ENCODE measurements at places on chromosomes 6 and 20.

- no peak for DNase-seq
Measured at GRCh38 chr20:52895235-52895634, 76.9 kb upstream of the TSHZ2 start.

GRCh38 chr6:121951918-121952379 lies 447.5 kb upstream of the HSF2 start:
- no peak for DNase-seq

DNA sequence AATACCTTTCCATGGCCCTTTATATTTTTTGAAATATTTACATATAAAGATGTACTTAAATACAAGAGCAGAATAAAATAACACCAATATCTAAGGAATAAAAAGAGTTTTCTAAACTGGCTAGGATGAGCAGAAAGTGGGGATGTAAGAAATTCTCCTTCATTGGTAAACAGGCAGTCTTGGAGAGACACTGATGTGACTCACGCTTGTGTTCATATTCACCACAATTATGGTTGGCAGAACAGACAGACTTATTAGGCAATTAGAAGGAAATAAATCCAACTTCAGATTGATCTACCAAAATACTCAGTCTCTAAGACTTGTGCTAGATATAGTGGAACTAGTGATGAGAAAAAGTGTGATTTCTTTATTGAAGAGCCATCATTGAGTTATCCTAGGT lies 463.7 kb downstream of the CDC5L start:
- DNase-seq, result no peak

DNA sequence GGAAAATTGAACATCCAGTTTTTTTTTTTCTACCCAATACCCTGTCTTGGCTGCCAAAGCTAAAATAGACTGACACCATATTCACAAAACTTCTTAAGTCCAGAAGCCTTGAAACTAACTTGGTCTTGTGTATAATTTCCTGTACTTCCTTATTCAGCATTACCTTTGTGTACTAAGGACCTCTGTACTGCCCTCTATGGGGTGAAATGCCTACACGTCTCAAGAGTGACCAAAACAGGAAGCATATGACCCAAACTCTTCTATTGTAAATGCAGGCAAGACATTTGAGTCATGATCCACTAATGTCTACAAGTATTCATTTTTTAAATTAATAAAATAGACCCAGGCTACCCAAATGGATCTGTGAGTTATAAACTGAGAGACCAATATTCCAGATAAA lies 50.4 kb downstream of the HMGCLL1 start:
- peak; percentile 11 for DNase-seq

- DNase-seq, result no peak
Measured at GRCh38 chr6:44037847-44038542, 89.3 kb downstream of the MRPL14 start.

- peak; percentile 36 for DNase-seq
Measured at GRCh38 chr20:22686097-22686496, 101.7 kb upstream of the FOXA2 start.

- no peak for DNase-seq
Measured at GRCh38 chr6:6434151-6434550, 113.7 kb upstream of the F13A1 start.

DNA sequence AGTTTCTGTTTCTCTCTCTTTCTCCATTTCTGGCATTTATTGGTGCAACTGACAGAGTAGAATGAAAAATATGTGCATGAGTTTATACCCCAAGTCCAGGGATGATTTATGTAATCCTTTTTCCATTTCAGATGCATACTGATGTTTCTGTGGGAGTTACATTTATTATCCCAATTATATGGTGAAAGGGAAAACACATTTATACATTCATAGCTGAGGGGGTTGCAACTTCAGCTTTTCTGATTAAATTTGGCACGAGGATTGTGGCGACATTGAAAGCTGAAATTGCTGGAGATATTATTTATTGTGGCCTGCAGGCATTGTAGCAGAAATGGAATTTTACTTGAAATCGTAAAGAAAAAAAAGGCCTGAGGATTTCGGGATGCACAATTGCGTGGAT lies 31.5 kb upstream of the FNDC1 start:
- no peak for DNase-seq

GRCh38 chr6:1895721-1896120 lies 286.0 kb downstream of the FOXC1 start:
- no peak for DNase-seq

DNA sequence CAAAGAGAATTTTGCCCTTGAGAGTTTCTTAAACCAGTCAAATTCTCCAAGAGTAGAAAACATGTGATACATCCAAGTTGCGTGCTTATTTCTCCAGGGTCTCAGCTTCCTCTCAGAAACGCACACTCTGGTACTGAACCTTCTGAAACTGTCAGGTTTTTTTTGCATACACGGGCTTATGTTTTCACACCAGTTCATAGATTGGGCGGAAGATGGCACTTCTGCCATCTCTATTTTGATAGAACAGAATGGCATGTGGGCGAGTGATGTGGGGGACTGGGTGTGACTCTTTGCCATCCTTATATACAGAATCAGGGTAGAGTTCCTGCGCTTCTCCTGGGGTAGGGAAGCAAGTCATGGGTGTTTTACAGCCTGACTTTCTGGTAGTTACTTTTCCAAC lies 56.4 kb downstream of the ADTRP start:
- DNase-seq, result no peak

DNA sequence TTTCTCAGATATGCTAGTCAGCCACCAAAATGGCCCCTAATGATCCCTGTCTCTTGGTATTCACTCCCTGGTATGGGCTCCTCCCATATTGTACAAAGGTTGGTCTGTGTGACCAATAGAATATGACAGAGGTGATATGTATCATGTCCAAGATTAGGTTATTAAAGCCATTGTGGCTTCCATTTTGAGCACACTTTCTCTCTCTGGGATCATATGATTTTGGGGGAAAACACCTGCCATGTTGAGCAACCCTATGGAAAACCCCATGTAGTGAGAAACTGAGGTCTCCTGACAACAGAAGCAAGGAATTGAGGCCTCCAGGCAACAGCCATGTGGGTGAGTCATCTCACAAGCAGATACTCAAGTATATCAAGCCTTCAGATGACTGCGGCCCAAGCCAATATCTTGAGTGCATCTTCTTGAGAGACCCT lies 7.1 kb upstream of the ZNF318 start:
- no peak for DNase-seq

DNA sequence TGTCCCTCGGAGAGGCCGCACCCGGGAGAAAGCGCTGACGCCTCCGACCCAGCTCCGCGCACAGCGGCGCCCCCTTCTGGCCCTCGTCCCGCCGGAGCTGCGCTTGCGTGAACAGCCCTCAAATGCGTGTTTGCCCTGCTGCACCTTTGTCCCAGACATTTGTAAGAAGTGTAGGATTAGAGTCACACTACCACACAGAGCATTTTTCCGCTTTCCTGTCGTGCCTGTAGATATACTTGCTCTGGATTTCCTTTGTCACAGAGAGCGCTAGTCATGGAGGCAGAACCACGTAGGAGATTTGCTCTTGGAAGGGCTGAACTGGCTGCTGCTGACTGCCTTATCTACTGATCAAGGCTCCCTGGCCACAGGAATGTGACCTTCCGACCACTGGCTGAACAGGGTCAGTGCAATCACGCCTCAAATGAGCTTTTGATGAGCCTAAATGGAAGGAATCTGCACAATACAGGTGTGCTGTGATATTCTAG lies 62.3 kb downstream of the PAX1 start:
- no peak for DNase-seq

DNA sequence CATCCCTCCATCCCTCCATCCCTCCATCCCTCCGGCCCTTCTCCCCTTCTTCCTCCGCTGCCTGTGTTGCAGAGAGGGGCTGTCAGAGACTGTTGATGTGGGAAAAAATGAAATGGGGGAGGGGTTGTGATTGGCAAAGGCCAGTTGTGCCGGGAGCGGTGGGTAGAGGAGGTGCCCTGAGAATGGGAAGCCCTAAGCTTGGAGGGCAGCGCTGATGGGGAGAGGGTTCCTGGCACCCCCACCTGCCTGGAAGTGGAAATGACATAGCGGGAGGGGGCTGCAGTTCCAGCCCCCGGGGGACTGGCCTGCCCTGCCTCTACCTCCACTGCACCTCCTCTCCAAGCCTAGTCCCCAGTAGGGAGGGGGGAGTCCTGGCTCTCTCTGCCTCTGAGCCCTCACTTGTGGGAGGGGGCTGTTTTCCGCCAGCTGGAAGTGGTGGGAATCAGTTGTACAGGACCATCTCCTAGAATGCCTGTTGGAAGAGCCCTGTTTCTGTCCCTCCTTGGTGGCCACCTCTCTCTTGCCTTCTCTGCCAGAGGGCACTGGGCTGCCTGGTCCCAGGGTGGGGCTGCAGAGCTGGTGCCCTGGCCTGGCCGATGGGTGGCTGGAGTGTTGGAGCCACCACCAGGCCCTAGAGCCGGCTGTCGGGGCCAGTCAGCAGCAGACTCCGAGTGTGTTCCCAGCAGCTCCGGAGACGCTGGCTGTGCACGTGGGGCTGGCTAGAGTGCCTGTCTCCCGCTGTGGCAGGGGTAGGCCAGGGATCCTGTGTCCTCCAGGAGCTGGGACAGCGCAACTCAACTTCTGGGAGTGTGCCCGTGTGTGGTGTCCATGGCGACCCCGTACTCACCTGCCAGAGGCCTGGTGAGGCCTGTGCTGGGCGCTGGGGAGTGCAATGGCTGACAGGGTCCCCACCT lies 1.5 kb downstream of the DLGAP4 start:
- no peak for DNase-seq

- DNase-seq, result no peak
Measured at GRCh38 chr6:37491171-37491829, 8.4 kb downstream of the CCDC167 start.

DNA sequence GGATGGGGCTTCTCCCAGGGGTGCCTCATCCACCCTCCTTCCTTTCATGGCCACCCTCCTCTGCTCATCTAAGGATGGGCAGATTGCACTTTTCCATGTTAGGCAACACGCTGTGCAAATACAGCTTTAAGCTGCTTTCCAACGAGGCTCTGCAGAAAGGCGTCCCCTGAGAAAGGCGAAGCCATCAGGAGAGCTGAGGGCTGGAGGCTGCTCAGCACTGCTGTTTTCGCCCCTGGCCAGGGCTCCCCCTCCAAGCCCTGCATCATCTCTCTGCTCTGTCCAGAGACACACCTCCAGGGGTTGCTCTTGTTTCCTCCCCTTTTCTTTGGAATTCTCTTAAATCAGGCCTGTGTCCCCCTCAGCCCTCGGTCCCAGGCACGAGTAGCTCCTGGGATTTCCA lies 526.1 kb downstream of the CDH26 start:
- no peak for DNase-seq

GRCh38 chr20:36210436-36211021 lies 25.7 kb upstream of the AAR2 start:
- DNase-seq, result no peak

DNA sequence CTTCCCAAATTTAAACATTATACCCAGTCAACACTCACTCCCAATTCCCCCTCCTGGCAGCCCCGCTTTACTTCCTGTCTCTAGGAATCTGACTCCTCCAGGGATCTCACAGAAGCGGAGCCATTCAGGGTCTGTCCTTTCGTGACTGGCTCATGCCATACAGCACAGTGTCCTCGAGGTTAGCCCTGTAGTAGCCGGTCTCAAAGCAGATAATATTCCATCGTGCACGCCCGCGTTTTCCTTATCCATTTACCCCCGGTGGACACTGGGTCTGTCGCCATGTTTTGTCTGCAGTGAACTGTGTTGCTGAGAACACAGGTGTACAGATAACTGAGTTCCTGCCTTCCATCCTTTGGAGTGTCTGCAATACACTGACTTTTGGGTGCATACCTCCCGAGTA lies 95.3 kb downstream of the TTLL2 start:
- DNase-seq, result no peak

- DNase-seq, result no peak
Measured at GRCh38 chr6:139003751-139004150, 15.7 kb upstream of the REPS1 start.

DNA sequence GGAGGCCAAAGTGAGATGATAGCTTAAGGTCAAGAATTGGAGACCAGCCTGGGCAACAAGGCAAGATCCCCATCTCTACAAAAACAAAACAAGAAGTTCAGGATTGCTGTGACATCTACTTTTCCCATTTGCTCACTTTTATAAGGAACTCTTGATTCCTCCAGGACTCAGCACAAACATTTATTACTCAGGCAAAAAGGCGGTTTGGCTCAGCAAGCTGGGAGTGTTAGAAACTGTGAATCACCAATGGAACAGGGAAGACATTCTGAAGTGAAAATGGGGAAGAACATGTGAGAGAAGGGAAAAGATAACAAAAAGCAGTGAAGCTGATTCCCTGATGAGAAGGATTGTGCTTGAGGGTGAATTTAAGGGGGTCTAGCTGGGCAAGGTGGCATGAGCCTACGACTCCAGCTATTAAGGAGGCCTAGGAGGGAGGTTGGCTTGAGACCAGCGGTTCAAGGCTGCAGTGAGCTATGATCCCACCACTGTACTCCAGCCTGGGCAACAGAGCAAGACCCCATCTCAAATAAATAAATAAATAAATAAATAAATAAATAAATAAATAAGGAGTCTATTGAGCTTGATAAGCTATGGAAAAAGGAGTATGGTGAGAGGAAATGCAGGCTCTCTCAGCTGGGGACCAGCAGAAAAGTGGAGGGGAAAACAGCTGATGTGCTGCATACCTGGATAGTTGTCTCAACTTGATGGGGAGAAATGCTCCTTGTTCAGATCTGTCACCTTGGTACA lies 65.4 kb upstream of the HDDC2 start:
- DNase-seq, result no peak

- DNase-seq, result no peak
Measured at GRCh38 chr6:156727715-156728385, 49.3 kb upstream of the ARID1B start.

DNA sequence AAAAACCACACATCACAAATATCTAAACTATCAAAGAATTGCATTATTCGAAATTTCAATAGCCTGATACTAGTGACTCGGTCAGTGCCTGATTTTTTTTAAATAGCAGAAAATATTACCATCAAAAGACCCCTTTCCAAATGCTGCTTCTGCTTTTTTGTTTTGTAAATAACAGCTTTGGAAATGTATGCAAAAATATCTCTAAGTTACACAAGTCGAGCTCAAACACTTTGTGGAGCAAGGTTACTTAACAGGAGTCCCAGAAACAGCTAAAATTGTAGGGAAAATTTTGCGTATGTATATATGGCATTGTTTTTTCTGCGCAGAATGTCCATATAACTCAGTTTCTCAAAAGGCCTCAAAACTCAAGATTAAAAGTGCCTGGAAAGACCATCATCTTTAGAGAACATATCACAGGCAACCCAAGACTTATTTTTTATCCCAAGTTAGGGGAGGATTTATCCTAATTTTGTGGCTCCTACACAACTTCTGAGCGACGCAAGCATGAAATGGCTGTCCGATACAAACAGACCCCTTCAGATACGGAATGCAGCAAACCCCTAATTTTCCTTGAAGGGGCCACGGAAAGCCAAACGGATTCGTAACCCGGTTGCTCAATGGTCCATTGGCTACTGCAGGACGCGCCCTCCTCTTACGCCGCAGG lies 1.3 kb downstream of the CEP85L start:
- DNase-seq, result no peak

All from D341Med (cell line).